Fibroblast of the aortic adventitia (primary cell): ENCODE measurements at places on chromosomes 2 and 18.
A peak's percentile ranks its signal among the peaks of the same experiment; 100 is the strongest.

DNA sequence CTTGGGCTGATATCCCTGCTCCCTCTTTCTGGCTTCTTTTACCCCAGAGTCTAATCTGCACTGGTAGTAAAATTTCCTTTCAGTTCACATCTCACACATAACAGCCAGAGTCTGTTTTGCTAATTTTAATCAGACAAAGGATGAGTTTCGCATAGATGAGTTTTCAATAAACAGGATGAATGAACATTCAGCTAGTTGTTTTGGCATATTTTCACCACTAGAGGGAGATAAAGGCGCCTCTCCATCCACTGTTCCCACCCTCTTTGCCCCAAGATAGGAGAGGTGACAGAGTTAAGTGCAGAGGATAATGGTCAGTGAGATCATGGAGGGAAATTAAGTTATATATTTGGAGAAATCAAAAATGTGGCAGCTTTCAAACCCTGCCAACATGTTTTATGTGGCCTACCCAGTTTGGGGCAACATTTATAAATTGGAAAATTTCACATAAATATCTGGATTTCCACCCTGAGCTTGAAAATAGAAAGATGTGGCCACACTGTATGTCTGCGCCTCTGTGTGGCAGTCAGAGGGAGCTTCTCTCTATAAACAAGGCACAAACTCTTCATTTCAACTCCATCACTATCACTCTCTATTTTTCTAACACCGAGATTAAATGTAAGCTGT lies 48.5 kb upstream of the DTNA start:
- DNase-seq, result peak; percentile 63

DNA sequence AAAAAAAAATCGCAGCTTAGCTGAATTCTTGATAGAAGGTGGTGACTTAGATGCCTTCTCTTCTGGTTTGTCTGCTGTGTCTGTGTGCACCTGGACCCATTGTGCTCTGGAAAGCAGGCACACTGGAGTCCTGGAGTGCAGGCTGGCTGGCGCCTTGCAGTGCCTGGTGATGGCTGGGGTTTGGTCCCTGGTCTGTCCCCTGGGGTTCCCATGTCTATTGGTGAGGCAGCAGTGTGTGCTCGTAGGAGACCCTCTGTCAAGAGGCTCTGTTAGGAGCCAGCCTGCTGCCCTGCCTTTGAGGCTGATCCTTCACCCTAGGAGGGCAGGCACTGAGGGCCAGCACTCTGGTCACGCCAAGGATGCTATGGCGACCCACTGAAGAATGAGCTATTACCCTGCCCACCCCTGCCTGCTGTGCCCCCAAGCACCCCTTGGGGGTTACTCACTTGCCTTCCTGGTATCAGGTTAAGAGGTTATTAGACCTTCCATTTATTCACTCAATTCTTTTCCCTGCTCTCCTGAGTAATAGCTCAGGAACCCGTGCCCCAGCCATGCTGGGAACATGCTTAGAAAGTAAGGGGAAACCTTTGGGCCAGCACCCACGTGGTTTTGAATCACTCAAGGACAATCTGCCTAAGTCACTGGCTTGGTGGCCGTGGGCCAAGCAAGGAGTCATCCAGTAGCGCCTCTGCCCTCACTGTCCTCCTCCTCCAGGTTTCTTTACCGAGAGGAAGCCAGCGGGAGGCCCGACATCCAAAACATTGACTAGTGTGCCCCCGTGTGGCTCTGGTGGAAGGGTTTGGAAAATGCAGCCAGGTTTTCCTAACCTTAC lies 284.5 kb downstream of the PRKCE start:
- DNase-seq, result peak; percentile 98

GRCh38 chr2:206085742-206086445 lies at the start of gene INO80D:
Gene INO80D, minus strand, starts transcription at chr2:206086174. Its CDS starts 23,158 bp downstream, at chr2:206063016.
- peak; percentile 89 for DNase-seq

DNA sequence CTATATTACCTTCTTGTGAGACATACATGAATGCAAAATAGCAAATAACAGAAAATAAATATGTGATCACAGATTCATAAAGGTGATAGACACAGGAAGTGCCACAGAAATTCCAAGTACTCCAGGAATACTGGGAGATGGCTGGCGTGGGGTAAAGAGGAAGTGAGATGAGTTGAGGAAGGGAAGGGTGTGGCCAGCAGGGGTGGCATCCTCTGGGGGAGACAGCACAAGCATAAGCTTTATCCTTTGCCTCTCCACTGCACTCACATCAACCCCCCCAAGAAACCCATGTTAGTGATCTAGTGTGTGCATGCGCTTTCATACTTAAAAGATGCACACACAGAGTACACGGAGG lies 94.8 kb upstream of the B3GNT7 start:
- DNase-seq, result no peak

GRCh38 chr2:136134126-136134525 lies 16.2 kb upstream of the CXCR4 start:
- DNase-seq, result no peak

GRCh38 chr2:168272225-168272624 lies 24.8 kb upstream of the STK39 start:
- no peak for DNase-seq

DNA sequence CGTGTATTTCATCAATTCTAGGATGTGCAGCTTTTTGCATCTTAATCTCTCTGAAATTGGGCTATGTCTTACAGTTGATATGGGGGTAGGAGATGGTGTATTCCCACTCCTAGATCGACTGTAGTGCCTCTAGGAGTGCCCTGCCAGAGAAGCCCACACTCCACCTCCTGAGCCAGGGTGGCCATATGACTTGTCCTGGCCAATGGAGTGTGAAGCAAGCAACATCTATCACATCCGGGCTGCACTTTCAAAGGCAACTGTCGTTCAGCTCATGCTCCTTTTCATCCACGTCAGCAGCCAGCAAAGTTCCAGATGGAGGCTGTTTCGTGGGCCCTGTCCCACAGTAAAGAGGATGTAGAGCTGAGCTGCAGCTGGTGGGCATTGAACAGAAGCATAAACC lies 149.4 kb upstream of the SLC1A4 start:
- no peak for DNase-seq

- DNase-seq, result no peak
These were observed 55.3 kb downstream of the OSBPL1A start for GRCh38 chr18:24342347-24342746.

- peak; percentile 87 for DNase-seq
These were observed 92.6 kb downstream of the ACTR2 start for GRCh38 chr2:65320042-65320725.

GRCh38 chr2:175062787-175063585 lies 57.8 kb upstream of the CHN1 start:
- no peak for DNase-seq

DNA sequence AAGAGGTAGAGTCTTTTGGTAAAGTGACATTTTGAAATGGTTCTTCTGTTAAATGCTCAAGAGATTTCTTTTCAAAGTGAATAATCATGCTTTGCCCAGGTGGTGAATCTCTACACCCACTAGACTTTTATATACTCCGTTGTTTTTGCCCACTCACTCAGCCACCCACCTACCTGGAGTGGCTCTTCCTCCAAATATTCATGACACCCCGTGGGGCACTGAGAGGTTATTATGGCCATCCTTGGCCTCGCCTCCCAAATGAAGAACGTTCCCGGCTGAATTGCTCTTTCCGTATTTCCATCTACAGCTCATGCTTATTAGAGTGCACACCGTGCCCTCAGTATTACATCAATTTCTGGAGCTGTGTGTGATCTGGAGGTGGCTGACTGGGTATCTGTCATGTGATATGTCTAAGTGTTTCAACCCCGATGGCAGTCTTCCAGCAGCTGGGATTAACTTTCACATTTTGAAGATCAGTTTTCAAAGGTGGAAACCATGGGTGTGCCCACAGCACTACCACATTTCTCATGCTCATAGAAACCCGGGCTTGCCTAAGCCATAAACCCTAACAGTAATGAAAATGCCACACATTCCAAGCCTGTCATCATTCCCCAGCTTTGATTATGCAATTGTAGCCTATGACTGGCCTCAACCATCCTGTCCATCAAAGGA lies 406.6 kb upstream of the MMADHC start:
- peak; percentile 67 for DNase-seq
